Hematopoietic multipotent progenitor cell treated with erythropoietin and hydrocortisone succinate and interleukin-3 and kit ligand, for 15 days (in vitro differentiated cells): ENCODE measurements at places on chromosomes 16 and 17.

- DNase-seq = no peak
Observed at GRCh38 chr17:9205520-9206409, 184.5 kb downstream of the NTN1 start.

GRCh38 chr16:82715160-82715559, 88.4 kb downstream of the CDH13 start:
- no peak for DNase-seq

DNA sequence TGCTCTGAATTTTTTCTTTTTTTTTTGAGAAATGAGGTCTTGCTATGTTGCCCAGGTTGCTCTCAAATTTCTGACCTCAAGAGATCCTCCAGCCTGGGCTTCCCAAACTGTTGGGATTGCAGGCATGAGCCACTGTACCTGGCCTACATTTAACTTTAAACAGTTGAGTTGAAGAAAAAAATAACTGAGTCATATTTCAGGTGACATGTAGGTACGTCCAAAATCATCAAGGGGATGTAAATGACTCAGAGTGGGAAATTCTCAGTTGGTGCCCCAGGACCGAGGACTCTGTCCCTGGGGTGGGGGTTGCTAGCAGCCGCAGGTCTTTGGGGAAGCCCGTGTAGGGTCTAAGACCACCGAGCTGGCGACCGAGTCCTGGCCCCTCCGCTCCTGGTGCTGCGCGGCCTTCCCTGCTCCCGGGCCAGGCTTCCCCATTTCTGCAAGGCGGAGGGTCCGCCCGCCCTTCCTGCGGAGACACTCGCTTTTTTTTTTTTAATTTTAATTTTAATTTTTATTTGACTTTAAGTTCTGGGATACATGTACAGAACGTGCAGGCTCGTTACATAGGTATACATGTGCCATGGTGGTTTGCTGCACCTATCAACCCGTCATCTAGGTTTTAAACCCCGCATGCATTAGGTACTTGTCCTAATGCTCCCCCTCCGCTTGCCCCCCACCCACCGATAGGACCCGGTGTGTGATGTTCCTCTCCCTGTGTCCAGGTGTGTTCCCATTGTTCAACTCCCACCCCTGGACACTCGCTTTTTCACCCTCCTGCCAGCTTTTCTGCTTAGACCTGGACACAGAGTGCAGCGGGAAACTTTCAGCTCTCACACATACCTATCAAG, 12.7 kb upstream of the N4BP1 start:
- DNase-seq = no peak

DNA sequence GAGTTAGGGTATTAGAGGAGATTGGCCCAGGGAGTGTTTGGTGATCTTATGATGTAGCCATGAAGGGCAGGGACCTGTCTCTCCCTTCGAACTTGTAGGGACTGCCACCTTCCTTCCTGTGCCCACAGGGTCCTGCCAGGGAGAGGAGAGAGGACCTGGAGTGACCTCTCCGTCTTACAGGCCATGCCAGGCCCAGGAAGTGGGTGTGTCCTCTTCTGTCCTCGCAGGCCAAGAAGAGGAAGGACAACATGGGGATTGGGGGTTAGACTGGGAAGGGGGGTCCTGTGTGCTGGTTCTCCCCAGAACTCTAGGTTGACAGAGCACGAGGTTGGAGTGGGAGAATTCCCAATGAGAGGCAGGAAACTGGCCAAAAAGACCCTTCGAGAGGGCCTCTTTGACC, 43.4 kb upstream of the TAC4 start:
- no peak for DNase-seq

- no peak for DNase-seq
Observed at GRCh38 chr17:69854225-69854780, 220.7 kb upstream of the KCNJ16 start.

DNA sequence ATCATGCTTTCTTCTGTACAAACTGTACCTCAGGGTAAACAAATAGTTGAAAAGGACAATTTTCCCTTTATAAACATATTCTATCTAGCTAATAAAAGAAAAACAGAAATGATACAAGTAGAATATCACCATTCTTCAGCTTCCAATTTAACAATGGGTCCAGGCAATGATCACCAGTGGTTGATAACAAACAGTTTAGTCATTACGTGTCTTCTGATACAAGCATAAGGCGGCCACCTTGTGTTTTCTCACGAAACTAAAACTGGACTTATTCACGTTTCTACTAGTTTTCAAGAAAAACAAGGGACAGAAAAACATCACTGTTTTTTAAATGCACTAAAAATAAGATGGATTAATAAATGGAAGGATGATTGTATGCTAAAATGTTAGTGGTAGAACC, 58.3 kb downstream of the STH start:
- DNase-seq = no peak

DNA sequence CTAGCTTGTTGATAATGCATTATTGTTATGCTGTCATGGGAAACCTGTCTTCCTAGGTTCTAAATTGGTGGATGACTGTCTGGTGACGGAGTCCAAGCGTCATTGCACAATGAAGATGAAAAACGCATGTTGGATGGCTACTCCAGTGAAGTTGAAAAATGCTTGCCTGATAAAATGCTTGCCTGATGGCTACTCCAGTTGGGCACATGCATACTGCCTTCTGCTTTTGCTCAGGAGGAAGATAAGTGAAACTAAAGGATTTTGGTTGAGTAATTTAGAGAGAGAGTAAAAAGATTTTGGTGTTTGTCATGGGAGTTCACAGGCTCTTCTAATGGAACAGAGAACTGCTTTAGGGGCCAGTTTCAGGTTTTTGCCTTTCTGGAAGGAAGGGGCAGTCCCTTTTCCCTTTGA, 118.6 kb downstream of the PRKCA start:
- DNase-seq = no peak

DNA sequence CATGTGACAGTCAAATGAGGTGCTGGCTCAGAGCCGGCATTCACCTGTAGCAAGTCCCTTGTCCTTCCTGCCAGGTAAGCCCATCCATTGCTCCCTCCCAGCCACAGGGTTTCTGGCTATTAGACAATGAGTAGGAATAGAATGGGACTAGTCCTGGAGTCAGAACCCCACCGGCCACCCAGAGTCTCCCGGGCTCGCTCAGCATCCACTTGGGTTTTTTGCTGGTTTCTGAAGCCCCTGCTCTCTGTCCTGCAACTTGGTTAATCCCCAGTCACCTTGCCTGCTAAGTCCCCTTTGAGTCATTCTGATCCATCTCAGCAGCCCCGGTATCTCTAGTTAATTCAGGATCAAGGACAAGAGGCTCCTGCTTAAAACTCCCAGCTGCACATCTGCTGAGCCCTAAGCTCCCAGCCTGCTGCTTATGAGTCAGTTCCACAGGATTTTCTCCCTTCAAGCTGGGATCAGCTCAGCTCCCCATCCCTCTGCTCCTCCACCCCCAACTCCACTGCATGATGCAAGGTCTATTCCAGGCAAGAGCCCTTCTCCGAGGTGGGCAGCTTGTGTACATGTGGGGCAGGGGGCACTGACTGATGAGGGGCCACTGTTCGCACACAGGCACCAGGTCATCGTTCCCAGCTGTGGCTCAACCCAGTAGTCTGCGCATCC, 19.9 kb upstream of the MRPS23 start:
- no peak for DNase-seq

- no peak for DNase-seq
Observed at GRCh38 chr16:58563235-58563634, 47.9 kb downstream of the SETD6 start.

DNA sequence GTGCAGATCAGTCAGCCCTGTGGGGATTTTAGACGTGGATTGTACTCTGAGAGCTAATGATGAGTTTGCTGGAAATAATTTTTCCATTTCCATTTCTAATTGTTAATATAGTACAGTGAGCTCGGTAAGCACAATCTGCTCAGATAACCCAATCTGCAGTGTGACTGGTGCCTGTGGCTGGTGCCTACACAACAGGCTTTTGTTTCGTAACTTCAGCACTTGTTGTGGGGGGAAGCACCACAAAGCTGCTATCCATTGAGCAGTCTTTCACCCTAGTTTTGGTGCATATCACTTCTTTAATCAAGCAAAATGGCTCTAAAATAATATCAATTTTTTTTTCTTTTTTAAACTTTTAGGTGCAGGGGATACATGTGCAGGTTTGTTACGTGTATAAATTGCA, 534.9 kb upstream of the HSBP1 start:
- no peak for DNase-seq

GRCh38 chr17:60447375-60447774, 25.1 kb downstream of the CHCT1 start:
- no peak for DNase-seq

DNA sequence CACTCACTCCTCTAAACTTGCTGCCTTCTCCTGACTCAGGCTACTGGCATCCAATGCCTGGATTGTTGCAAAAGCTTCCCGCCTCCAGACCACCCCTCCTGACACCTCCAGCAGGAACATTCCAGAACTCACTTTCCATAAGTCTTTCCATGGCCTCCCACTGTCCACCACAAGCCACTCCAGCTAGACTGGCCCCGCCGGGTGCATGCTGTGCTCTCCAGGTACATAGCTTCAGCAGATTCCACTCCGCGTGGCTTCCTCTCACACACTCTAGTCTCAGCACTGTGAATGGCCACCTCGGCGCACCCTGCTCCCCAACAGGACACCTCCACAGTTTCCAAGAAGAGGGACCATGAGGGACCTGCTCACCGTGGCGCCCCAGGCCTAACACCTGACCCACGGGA, 25.9 kb upstream of the FAAP100 start:
- DNase-seq = no peak

DNA sequence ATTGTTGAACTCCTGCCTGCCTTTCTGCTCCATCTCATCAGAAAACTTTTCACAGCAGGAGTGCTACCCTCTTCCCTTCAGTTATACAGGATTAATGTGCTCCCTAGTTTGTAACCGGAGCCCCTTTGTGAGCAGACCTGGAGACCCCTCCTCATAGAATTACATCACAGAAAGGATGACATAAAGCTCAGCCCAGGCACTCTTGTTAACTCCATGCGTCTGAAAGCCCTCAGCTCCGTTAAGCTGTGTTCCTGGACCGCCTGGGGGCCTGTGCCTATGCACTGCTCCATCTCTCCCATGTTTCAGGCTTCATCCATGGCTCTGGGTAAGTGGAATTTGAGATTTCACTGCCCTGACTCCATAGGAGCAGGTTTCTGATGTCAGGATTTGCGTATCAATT, 7.6 kb downstream of the WSCD1 start:
- DNase-seq = no peak

- DNase-seq = no peak
Observed at GRCh38 chr17:77505181-77505639, 364.4 kb downstream of the SEC14L1 start.

- no peak for DNase-seq
Observed at GRCh38 chr16:14618566-14618965, 11.5 kb downstream of the PARN start.

- DNase-seq = no peak
Observed at GRCh38 chr16:24208710-24209109, 47.4 kb upstream of the CACNG3 start.

GRCh38 chr16:31874366-31875111, 932 bp downstream of the ZNF267 start:
- DNase-seq = peak; percentile 14

- no peak for DNase-seq
Observed at GRCh38 chr16:79902351-79902750, 301.8 kb upstream of the MAF start.

GRCh38 chr17:28421787-28422305, 15.8 kb upstream of the SLC46A1 start:
- DNase-seq = no peak

GRCh38 chr16:12519986-12520385, 283.7 kb downstream of the CPPED1 start:
- DNase-seq = no peak

DNA sequence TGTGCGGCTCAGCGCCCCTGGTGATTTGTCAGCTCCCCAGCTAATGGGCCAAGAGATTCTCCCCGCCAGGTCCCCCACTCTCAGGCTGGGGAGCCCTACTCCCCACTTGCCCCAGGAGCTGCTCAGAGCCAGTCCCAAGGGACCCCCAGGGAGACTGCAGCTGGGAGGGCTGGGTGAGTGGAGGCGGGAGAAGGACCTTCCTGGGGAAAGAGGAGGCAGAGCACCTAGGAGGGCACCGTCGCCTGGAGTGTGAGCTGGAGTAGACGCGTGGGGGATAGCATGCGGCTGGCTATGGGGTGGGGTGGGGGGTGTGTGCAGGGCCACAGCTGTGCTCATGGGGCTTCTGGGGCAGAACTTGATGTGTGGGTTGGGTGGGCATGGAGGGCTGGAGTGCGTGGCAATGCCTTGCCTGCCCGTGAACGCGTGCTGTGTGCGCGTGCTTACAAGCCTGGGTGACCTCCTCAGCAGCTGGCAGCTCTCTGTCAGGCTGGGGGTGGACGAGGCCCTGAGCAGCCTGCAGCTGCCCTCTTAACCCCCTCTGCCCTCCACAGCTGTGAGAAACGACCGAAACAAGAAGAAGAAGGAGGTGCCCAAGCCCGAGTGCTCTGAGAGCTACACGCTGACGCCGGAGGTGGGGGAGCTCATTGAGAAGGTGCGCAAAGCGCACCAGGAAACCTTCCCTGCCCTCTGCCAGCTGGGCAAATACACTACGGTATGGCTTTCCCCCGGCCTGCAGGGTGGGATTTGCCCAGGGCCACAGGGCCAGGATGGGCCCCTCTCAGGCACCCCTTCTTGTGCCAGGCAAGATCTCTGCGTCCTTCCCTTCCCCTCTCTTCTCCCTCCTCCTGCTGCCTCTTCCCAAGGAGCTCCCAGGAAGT, 12.9 kb downstream of the GJD3 start:
- no peak for DNase-seq

- DNase-seq = no peak
Observed at GRCh38 chr16:51166091-51166490, 15.0 kb upstream of the SALL1 start.

GRCh38 chr16:66596986-66597848, 7.3 kb upstream of the CMTM3 start:
- no peak for DNase-seq

DNA sequence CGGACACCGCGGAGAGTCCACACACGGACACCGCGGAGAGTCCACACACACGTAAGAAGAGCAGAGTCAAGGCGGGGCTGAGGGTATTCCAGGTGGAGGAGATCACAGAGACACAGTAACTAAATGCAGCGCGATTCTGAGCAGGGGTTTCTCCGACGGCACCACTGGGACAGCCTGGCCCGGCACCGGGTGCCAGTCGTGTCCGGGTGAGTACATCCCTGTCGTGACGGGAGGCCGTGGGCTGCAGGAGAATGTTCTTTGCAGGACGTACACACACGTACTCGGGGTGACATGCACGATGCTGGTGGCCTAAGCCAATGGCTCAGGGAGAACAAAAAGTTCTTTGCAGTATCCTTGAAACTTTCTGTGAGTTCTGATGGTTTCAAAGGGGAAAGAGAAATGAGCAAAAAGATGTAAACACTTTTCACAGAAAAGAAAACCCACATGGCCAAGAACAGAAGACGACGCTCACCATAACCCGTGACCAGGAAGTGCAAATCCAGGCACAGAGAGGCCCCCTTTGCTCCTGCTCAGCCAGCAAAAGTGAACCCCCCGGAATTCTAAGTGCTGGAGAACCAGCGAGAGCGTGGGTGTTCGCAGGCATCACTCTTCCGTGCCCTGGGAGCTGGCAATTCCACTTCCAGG, 53.7 kb upstream of the METRNL start:
- no peak for DNase-seq

DNA sequence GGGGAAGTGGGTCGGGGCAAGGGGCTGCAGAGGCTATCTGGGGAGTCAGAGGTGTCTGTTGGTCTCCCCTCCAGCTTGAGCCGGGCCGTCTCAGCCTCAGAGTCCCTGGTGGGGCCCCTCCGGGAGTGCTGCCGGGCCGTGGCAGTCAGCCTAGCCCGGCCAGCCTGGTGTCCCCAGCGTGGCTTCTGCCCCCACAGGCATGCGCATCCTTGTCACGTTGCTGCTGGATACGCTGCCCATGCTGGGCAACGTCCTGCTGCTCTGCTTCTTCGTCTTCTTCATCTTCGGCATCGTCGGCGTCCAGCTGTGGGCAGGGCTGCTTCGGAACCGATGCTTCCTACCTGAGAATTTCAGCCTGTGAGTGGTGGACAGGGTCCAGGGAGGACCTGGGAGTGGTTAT, 11.2 kb downstream of the CACNA1G start:
- no peak for DNase-seq
